ENCODE measurements at places on chromosomes 12 and 14.

DNA sequence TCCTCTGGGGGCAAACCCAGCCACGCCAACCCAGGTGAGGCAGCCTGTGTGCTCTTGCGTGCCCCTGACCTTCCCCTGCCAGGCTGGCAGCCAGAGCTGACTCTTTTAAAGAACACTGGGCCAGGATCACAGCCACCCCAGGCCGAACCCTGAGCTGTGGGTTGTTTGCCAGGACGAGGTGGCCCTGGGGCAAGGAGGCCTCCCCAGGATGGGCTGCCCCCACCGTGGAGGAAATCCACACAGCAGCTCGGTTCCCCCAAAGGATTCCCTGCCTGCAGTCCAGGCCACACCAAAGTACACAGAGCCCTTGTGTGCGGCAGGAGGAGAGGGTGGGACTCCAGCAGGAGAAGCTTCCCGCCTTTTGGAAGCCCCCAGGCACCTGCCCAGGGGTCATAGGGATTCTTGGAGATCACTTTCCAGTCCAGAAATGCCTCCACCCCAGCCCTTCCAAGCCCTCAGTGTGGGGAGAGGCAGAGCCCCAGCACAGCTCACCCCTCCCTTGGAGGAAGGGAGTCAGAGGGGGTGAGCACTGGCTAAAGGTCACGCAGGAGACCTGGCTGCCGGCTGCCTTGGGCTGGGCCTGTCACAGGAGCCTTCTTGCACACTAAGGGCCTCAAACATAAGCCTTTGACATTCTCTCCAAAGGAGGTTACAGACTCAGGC is 115.6 kb downstream of the CALM1 start:
- DNase-seq, result no peak

DNA sequence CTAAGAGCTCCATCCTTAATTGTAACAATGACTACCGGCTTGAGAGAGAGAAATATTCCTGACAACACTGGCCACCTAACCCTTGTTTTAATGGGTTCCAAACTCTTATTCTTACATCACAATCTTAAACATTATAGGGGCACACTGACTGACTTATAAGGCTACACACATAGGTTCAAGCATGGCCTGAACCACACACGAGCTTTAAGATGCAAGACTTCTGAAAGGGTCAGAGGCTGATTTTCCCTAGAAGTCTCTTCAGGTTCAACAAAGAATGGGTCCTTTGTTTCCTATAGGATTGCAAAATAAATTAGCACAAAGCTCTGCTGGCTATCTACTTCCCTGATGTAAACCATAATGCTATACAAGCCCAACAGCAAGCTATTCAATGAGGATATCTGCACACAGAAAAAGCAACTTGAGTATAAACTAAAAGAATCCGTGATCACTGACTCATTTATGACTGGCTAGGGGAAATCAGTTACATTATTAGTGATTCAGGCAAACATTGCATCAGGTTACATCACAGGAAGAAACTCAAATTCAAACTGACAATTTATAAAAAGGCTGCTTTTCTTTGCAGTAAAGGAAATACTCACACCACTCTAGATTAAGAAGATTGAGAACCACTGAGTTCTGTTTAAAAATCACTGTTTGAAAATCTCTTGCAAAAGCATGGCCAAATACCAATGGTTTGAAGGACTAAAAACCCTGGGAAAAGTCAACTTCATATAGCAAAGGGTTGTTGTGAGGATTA is 8.5 kb downstream of the BTG1 start:
- DNase-seq, result no peak

DNA sequence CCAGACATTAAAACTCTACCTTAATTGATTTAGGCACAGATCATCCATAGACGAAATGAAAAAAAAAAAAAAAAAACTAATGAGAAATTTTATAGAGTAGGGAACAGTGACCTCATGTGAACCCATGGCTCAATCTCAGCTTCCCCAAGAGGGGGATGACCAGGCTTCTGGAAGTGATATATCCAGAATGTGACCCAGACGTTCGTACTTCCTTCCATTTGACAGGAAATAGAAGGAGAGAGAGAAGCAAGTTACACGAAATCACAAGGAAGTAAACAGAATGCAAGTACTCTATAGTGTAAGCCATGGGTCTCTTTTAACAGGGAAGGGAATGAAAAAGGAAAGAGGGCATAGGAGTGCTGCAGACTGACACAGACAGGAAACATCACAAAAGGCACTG is 10.1 kb downstream of the FOXN3 start:
- no peak for DNase-seq

GRCh38 chr12:124140944-124141486 is 153.9 kb upstream of the RFLNA start:
- DNase-seq, result no peak

DNA sequence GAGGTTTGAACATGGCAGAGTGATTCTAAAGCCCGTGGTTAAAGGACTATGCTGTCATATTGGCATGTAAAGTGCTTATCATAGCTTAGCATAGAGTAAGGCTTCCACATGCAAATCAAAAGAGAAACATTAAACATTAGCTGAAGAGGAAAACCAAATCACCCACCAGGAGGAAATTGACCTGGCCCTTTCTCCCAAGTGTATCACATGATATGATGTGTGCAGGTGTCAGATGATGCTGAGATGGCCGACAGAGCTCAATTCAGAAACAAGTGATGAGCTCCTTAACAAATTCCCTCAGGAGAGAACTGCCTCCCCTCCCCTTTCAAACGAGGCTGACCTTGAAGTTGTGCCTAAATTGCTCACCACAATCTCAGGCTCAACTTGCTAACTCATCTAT is 217.1 kb upstream of the BTG1 start:
- no peak for DNase-seq

- no peak for DNase-seq
Measured at GRCh38 chr12:67534681-67535080, 113.9 kb upstream of the DYRK2 start.

DNA sequence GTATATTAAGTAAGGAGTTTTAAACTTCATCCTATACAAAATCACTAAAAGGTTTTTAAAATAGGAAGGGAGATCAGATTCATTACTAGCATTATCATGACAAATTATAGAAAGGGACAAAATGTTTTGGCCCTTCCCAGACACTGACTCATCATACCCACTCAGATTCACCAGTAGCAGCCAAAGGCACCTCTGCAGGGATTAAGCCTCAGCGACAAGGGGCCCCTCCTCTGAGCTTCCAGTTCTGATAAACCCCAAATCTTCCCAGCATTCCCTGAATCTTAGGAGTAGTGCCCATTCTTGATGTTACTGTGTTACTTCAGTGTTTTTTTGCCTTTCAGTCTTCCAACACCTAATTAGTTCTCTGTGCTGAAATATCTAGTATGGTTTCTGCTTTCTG is 14.5 kb downstream of the KRAS start:
- no peak for DNase-seq

DNA sequence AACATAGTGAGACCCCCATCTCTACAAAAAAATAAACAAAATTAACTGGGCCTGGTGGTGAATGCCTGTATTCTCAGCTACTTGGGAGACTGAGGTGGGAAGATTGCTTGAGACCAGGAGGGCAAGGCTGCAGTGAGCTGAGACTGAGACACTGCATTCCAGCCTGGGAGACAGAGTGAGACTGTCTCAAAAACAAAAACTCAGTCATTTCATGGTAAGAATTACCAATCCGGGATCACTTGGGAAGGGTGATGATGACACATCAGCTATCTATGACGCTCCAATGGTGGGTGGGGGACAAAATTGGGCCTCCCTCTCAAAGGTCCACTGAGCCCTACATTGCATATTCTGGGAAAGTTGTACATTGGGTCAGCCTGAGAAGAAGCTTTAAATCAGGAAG is 47.7 kb downstream of the SERPINA3 start:
- DNase-seq, result no peak

- no peak for DNase-seq
Measured at GRCh38 chr14:67253076-67253635, 11.9 kb downstream of the PALS1 start.

DNA sequence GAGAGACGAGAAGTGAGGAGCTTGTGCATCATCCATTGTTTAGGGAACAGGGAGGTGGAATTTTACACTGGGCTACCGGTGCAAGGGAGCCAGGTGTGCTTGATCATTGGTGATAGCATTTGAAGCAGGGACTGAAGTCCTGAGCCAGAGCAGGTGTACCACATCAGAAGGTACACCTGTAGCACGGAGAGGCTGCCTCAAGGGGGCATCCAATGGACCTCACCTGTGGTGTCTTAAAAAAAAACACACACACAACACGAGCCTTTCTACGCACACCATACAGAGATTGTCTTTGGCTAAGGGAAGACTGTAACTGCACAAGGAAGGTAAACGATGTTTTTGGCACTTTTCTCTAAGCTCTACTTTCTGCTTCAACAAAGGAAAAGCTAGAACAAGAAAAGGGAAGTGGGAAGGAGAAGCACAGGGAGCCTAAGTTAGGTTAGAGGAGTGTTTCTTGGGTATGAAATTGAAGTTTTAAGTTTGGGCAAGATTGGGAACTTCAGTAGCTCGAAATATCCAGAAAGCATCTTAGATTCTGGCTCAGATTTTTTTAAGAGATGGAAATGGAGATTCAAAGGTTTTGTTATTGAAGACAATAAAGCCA is 334.3 kb upstream of the FBXO33 start:
- no peak for DNase-seq

DNA sequence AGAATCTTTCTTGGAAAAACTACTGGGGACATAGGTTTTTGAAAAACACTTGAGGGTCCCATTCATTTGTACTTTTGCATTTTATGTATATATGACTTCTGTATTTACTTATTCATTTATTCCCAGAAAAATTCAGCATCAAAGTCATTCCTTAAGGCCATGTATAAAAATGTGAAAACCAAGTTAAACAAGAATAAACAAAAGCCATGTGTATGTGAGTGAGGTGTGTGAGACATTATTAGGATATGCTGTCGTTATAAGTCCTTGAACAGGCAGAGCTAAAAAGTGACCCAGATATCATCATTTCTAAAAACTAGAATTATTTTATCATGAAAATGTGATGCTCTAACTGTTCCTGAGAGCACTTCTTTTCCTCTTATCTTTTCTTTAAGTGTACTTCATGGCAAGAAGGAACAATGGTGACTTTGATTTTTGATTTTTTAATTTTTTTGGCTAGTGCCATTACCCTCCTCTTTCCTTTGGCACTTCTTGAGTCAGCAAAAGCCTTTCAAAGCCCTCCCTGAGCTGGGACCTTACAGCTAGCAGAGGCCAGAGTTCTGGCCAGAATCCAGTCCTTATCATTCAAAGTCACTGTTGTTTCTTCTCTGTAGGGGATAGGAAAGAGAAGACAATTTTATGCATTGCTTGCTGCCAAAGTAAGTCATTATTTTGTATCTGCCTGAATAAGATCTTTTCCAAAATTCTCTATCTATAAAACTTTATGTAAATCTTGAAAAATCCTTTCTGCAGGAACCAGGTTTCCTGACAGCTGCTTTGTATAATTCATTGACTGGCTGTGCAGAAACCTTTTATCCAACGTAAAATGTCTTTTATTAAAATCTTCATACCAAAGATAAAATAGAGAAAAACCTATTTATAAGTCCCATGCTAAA is 419.7 kb upstream of the PRICKLE1 start:
- DNase-seq, result no peak

GRCh38 chr12:114481200-114481535 is 75.2 kb upstream of the TBX5 start:
- DNase-seq, result no peak

DNA sequence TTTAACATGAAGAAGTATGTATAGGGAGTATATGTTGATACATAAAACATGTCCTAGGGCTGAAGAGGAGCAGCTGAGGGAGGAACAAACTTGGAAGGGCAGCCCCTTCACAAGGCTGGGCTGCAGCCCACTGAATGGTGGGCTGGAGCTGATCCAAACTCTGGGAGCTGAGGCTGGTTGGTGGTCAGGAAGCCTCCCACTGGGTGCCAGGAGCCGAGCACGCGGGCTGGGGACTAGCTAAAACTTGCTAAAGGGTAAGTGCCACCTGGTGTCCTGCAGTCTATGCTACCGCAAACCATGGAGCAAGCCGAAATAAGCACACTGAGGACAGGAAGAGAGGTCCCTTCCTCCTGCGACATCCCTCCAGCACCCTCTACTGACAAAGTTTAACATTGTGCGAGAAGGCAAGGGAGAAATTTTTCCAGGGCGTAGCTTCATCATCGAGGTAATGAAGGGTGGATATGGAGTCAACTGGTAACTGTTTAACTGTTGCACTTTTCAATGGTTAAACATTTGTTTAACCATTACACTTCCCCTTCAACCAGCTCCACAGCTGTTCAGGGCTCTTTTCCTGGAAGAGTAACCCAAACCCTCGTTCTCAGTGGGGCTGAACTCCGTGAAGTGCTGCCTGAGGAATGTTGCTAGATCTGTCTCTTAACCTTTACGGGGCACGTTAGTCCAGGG is 42.2 kb downstream of the EGLN3 start:
- no peak for DNase-seq

- no peak for DNase-seq
Measured at GRCh38 chr14:101358320-101359125, 202.8 kb upstream of the DIO3 start.

DNA sequence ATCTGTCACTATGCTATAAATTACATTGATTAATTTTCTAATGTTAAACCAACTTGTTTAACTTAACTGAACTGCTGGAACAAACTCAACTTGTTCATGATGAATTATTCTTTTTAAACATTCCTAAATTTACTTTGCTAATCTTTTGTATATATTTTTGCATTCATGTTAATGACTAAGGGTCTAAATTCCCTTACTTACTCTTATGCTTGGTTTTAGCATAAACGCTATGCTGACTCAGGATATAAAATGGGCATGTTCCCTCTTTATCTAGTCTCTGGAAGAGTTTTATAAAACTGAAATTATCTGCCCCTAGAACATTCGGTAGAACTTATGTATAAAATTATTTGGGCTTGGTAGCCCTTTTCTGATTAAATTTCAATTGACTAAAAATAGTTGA is 342.8 kb upstream of the DIO2 start:
- DNase-seq, result no peak

DNA sequence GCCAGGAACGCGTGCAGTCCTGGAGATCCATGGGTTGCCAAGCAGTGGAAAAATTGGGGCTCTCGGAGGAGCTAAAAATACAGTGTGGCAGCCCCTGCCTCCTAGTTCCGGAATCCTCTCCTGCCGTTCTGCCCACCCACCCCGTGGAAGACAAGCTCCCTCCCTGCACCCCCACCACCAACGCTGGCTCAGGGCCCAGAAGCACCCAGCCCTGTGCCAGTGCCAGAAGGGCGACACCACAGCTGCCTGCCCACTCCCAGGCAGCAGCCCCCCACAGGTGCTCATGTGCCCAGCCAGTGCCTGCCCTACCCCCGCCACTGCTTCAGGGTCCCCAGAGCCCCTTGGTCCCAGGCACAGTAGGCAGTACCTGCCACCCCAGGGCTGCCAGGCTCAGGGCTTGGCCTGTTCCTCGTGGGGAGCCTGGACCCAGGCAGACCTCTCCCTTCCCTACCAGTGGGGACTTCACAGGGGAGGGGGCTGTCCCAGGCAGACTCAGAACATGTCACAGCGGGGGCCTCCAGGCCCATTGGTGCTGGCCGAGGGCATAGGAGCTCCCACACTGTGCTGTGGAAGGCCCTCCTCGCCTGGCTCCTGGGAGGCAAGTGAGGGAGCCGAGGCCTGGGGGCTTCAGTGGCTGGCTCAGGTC is 7.4 kb downstream of the INF2 start:
- DNase-seq, result no peak

All from effector CD8-positive, alpha-beta T cell (primary cell).